ENCODE measurements at places on chromosomes 3 and 15. TPM values are rescaled to one million over a fixed set of nuclear protein-coding genes. Genes with fewer than 3 reads are reported as not detected.

GOLGA6L7 gene
- total RNA-seq = not detected

FRMD5 gene
- 1.7 TPM for total RNA-seq

SERPINI2 gene
- not detected for total RNA-seq

MDFIC2 gene
- not detected for total RNA-seq

IQCF5 gene
- not detected for total RNA-seq

GXYLT2 gene
- 0.85 TPM for total RNA-seq

PPP1R14D gene
- not detected for total RNA-seq

TNNC1 gene
- not detected for total RNA-seq

GOLGA6L4 gene
- total RNA-seq = 0.21 TPM

ZPLD1 gene
- 1.7 TPM for total RNA-seq

FAM81A gene
- total RNA-seq = 0.21 TPM

HTR3D gene
- not detected for total RNA-seq

ZNF501 gene
- total RNA-seq = 2.8 TPM

ACTRT3 gene
- total RNA-seq = 1.9 TPM

ASB14 gene
- not detected for total RNA-seq

ADGRG7 gene
- not detected for total RNA-seq

CCR4 gene
- total RNA-seq = not detected
